Effector memory CD8-positive, alpha-beta T cell (primary cell): ENCODE measurements at places on chromosomes 16 and 17.
A peak's percentile ranks its signal among the peaks of the same experiment; 100 is the strongest.

DNA sequence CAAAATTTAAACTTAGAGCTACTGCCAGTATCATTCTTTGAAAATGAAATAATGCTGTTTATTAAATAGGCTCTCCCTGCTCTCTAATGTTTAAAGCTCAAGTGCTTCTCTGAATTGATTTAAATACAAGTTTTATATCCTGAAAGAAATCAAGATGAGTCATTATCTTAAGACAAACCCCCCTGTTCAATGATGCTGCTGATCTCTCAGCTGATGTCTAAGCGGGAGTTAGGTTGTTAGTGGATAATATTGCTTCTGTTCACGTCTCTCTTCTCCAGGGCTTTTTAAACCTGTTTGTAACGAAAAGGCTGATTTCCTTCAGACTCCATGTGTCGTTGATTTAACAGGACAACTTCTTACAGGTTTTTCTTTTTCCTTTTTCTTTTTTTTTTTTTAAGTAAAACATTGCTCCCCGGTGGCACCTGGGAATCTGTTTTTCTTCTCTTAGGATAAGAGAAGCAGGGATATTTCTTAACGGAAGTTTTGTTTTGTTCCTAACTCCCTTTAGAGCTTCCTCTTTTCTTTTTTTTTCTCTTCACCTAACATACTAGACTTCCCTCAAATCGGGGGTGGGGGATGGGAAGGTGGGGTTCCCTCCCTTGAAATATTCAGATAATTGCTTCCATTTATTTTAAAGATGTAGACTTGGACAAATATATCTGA lies 807 bp upstream of the LYRM9 start:
- DNase-seq, result no peak

DNA sequence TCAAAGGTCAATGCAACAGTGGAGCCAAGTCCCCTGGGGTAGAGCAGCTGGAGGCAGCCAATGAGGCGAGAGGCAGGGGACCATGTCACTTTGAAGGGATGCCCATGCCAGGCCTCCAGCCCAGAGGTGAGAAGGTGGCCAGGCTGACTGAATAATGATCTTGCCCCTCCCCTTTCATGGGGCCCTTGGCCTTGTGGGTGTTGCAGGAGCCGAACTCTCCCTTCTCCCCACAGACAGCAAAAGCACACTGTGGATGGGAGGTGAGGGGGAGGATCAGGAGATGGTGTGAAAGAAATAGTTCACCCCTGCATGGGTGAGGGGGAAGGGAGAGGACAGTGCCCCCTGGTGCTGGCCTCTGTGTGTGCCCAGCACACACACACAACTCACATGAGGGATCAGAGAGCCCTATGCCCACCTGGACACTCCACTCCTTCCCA lies 15.8 kb upstream of the TBX21 start:
- DNase-seq, result no peak

GRCh38 chr17:8896087-8896486 lies 28.6 kb upstream of the PIK3R6 start:
- no peak for DNase-seq

DNA sequence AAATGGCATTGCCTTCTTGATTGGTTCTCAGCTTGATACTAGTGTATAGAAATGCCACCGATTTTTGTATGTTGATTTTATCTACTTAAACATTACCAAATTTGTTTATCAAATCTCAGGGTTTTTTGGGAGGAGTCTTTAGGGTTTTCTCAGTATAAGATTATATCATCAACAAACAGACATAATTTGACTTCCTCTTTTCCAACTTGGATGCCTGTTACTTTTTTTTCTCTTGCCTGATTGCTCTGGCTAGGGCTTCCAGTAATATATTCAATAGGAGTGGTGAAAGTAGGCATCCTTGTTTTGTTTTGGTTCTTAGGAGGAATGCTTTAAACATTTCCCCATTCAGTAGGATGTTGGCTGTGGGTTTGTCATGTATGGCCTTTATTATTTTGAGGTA lies 29.1 kb downstream of the EFCAB13 start:
- DNase-seq, result no peak

- no peak for DNase-seq
Measured at GRCh38 chr16:57263541-57264351, 18.7 kb downstream of the ARL2BP start.

DNA sequence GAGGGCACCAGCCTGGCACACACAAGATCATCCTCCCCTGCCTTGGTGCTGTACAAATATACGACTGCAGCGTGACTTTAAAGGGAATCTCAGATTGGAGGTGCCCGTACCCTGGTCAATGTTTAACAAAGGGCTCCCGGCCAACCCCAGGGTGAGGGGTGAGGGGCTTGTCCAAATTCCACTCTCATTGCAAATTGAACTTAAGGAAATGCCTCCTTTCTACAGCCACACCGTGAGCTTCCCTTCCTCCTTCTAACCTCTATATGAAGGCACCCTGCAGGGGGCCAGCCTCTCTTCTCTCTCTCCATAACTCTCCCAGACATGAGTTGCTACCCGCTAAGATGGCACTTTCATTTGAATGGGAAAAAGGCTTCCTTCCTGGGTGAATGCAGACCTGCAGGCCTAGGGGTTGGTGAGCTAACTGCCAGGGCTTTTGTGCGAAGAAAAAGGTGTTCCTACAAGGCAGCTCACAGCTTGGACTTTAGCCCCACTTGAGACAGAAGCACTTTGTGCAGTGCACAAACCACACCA lies 76.6 kb downstream of the IRF8 start:
- no peak for DNase-seq

- DNase-seq, result no peak
Measured at GRCh38 chr16:85353839-85354685, 241.8 kb upstream of the CIBAR2 start.

DNA sequence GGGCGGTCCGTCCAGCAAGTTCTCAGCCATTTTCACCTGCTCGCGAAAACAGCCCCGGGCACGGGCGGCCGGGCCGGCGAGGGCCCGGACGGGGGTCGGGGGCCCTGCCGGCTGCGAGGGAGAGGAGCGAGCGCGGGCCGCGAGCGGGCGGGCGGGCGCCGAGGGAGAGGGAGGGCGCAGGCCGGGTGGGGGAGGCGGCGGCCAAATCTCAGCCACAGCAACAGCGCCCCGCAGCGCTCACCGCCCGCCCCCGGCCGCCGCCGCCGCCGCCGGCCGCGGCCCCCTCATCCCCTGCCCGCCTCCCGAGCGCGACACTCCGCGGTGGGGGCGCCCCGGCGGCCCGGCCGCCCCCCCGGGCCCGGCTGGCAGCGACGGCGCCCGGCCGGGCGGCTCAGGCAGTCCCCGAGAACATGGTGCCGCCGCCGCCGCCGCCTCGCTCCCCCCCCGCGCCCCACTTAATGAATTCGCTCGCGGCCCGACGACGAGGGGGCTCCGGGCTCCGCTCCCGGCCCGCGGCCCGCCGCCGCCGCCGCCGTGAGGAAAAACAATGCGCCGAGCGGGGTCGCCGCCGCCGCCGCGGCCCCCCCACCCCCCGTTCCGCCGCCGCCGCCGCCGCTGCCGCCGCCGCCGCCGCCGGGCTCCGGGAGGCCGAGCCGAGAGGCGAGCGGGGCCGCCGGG lies 487 bp downstream of the CREBBP start:
- DNase-seq, result peak; percentile 69

DNA sequence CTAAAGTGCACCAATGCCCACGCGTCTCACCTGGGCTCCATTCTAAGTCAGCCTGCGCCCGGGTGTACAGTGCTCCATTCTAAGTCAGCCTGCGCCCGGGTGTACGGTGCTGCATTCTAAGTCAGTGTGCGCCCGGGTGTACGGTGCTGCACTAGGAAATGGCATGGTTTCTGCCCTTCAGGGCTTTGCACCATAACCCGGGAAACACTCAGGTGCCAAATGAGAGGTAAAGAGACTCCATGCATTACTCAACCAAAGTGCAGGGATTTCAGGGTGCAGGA lies 29.2 kb upstream of the FASN start:
- DNase-seq, result no peak

GRCh38 chr17:29069526-29070041 lies 26.6 kb downstream of the PIPOX start:
- no peak for DNase-seq

DNA sequence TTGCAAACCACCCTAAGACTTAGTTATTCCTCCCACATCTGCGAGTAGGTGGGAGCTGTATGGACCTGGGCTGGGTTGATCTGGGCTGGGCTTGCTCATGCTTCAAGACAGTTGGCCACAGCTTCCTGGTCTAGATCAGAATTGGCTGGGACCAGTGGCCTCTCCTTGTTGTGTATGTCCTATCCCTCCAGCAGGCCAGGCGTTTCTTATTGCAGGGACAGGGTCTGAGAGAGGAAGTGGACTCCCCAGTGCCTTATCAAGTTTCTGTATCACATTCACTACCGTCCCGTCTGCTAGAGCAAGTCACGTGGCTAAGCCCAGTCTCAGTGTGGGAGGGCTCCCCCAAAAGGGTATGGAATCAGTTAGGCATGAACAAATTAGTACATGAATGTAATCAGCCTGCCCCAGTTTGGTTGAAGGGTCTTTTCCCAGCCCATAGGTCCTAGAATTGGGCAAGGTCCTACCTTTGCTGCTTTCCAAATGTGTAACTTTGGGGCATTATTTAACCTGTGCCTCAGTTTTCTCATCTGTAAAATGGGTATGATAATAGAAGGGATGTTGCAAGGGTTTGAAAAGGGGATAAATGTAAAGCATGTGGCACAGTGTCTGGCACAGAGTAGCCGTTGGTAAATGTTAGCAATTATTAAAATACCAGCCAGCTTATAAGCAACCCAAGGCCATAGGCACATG lies 36.0 kb downstream of the NKD1 start:
- DNase-seq, result no peak

- DNase-seq, result peak; percentile 8
Measured at GRCh38 chr17:28646039-28646754, 1.2 kb upstream of the BLTP2 start.

GRCh38 chr16:84508502-84508901 lies 4.0 kb upstream of the MEAK7 start:
- DNase-seq, result no peak

GRCh38 chr17:73313526-73314127 lies 1.8 kb upstream of the CDC42EP4 start:
- DNase-seq, result no peak

DNA sequence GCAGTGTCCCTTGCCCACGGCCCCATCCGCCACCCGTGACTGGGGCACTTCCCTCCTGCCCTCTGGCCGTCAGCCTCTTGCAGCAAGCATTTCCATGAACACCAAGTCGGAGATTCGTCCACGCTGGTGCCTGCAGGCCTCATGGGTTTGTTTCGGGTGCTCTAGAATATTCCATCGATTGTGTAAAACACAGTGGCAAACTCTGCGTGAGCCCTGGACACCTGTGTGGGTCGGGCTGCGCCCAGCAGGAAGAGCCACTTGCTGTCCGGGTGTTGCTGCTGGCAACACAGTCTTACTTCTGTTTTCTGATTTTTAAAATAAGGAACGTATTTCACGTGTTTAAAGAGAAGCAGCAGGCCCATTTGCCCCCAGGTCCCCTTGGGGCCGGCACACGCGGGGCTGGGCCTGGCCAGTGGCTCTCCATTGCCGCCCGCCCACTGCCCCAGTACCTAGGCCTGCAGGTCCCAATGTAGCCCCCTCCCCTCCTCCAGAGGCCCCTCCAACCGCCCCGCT lies 10.0 kb downstream of the CYBC1 start:
- no peak for DNase-seq

GRCh38 chr17:74760404-74761105 lies 12.1 kb downstream of the NHERF1 start:
- DNase-seq, result no peak

DNA sequence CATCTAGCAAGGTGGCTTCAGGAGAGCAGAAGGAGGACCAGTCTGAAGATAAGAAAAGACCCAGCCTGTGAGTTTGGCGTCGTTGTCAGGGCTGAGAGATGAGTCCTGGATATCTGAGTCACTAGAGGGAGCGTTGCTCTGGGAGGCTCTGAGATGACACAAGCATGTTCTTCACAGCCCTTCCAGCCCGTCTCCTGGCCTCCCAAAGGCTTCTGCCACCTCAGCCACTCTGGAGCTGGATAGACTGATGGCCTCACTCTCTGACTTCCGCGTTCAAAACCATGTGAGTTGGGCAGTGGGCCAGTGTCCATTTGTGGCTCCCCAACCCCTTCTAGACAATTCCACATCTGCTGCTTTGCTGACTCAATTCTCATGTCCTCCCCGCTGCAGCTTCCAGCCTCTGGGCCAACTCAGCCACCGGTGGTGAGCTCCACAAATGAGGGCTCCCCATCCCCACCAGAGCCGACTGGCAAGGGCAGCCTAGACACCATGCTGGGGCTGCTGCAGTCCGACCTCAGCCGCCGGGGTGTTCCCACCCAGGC lies 2.3 kb downstream of the TGFB1I1 start:
- no peak for DNase-seq

GRCh38 chr17:80901319-80901718 lies 90.3 kb upstream of the CHMP6 start:
- no peak for DNase-seq

- DNase-seq, result no peak
Measured at GRCh38 chr17:74055508-74056160, 147.8 kb upstream of the RPL38 start.

DNA sequence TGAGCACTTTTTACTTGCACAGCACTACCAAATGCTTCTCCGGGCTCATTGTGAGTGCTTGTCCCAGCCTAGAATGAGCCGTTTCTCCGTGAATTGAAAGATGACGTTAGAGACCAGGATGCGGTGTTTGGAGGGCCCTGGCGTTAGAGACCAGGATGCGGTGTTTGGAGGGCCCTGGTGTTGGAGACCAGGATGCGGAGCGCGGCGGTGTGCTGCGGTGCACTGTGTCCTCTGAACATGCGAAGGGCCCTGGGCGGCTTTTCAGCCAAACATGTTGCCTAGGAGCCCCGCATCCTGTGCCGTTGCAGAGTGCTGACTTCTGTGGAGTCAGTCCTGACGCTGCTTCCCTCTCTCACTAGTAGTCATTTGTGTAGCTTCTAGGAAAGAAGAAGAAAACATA lies 42.7 kb downstream of the BANP start:
- no peak for DNase-seq

- no peak for DNase-seq
Measured at GRCh38 chr16:88719933-88720296, 13.6 kb downstream of the CTU2 start.

DNA sequence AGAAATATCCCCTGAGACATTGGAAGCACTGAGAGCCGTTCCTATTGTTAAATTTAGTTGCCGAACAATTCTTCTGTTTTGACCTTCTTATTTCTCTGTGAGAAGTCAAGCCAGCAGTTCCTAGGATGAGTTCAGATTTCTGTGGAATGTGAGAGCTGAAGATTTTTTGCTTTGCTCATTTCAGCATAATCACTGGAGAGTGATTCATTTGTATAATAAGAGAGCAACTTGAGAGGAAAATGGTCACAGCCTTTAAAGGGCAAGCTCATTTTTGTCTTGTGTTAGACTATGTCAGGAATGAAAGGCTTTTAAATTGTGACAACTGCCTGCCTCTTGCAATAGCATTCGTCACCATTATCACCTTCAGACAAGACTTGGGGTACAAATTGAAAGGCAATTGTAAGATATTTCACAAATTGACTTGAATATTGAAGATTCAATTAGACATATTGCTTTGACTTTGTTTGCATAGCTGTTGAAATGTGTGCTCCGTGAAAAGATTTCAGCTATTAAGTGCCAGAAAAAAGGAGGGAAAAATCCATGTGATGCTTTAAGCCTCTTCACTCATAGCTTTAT lies 900.0 kb upstream of the GOT2 start:
- DNase-seq, result no peak

- no peak for DNase-seq
Measured at GRCh38 chr16:67780847-67781564, 25.4 kb downstream of the RANBP10 start.
